PC-3 (cell line): ENCODE measurements at places on chromosomes 2 and 18. TPM values are rescaled to one million over a fixed set of nuclear protein-coding genes. Genes with fewer than 3 reads are reported as not detected.
A peak's percentile ranks its signal among the peaks of the same experiment; 100 is the strongest.

DNA sequence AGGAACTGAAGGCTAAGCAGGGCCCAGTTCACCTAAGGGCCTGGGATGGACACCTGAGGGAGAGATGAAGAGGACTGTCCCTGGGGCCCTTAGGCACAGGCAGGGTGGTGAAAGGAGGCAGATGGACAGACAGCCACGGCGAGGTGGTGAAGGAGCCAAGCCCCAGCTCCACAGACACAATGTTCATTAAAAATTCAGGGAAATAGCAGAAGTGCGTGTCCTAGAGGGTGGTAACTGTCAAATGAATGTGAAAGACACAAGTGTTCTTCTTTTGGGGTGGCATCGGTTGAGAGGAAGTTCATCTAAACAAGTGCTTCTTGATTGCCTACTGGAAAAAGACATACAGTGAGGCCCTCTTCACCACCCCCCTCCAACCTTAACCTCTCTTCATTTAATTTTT lies 76.2 kb upstream of the SIX2 start:
- no peak for DNase-seq

DNA sequence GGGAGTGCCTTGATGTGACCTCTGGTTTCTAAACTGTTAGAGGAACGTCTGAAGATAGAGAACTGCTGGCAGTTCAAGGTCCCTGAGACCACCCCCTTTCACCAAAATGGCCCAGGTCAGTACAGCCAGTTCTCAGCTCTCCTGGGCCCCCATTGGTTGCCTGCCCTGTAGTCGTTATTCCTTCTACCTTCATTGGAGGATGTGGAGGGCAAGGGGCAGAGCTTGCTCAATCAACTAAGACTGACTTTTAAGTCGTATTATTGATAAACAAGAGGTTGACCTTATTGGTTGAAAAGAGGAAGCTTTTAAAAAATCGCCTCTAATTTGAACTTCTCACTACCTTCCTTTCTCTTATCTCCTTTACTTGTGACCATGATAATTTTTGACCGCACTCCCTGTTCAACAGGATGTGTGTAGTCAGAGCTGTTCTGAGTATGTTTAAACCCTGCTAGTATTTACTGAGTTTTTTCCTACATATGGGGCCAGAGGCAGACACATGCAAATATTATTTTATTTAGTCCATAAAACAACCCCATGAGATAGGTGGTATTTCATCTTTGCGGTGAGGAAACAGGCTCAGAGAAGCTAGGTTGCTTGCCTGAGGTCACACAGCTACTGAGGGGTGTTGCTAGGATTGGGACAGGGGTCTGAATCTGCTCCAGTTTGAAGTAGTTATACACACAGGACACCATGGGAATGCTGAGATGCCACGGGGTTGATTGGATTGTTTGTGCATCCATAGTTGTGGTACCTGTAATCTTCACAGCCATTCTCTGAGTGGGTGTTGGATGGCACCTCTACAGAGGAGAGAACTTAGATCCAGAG lies 65.9 kb downstream of the TMEM247 start:
- DNase-seq = no peak

GRCh38 chr2:58908501-58909154 lies 667.5 kb upstream of the FANCL start:
- no peak for DNase-seq

DNA sequence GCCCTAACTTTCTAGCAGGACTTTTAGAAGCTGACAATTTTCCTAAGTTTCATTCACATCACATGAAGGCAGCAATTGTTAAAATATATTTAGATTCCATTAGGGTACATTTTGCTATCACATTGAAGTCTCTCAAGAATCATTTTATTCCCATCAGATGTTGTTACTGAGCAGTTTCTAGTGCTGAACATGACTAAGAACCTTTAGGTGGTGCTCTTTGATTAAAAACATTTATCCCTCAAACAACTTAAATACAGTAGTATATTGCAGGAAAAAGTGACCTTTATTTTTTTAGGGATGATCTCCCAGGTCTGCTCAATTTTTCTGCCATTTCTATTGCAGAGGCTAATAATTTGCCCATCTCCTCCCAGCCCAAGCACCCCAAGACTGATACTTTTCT lies 22.9 kb upstream of the NARS1 start:
- peak; percentile 41 for DNase-seq

DNA sequence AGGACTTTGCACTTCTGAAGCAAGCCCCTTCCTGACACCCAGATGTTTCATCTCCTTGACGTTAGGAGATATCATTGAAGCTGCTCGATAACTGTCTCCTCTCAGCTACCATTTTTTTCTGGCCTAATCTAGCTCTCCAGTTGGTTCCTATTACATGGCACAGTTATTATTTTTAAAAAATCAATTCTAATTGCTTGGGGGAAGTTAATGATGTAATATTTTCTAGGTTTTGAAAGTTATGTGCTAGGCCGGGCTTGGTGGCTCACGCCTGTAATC lies 22.5 kb upstream of the RAB31 start:
- DNase-seq = no peak

DNA sequence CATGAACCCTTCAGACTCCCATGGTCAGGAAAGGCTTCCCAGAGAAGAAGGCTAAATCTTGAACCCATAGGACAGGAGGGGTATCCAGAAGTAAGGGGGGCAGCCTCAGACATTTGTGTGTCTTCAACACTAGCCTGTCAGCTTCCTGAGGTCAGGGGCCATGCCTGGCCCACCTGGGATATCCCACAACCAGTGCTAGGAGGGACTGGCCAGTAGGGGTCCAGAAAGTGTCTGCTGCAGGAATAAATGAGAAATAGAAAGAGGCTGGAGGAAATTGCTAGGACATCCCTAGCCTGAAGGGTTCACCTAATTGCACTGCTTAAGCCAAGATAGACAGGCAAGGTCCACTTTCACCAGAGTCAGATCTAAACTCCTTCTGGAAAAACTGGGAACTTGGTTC lies 799.6 kb upstream of the ID2 start:
- DNase-seq = no peak

DNA sequence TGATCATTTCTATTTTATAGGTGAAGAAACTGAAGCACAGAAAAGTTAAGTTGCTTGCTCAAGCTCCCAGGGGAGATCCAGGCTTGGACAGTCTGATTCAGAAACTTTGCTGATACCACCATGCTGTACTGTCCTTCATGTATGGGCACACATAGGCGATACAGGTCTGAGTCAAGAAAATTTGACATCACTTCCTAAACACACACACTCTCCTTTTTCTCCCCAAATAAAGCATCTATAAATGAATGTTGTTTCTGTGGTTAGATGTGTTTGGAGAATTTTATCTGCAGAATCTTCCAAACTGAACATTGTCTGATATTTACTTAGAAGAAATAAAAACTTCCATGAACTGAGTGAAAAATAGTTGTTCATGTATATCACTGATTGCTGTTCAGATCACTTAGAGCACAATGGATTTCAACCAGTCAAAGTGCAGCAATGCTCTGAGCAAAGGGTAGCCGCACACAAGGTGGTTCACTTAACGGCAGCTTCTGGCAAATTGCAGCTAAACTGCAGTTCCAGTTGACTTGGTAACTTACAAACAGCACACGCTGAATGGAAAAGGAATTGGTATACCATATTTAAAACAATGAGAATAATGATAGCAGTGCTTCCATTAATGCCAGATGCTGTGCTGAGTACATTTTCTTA lies 10.0 kb upstream of the AGFG1 start:
- no peak for DNase-seq

DNA sequence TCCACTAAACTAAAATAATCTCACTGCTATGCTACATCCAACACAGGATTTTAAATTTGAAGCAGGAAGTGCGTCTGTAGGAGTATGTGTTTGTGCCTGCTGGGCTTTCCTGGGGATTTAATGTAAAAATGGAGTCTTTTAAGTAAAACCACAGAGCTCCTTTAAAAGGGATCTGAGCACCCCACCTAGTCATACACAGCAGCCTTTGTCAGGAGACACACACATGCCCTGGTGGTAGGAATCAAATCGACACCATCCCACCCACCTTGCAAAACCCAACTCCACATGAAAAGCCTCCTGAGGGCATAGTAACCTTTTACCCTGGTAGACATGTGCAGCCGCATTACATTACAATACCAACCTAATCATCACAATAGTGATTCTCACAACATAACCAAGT lies 29.1 kb downstream of the UXS1 start:
- no peak for DNase-seq

The SCN7A gene
- not detected in 2 replicates for total RNA-seq

The KYNU gene
- total RNA-seq = 1.1 and 2.3 TPM in 2 replicates
